Forelimb muscle (tissue), 1 donor: ENCODE measurements at places on chromosomes 5 and 9.

DNA sequence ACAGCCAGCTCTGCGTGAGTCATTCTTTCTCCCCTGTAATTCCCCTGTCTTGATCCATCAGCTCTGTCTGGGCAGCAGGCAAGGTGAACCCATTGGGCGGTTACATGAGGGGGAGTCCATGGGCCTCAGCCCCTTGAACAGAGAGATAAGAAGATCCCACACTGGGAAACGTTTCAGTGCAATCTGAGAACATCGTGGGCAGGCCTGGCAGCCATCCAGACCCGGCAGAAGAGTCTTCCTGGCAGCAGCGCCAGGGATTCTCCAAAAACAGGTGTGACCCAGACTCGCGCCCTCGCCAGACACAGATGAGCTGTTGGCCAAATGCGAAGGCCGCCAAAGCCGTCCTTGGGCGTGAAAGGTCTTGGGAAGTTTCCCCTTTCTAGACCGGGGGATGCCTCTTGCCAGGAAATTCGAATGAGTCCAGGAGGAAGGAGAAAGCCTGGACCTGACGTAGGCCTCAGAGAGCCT lies 6.4 kb upstream of the SLC12A7 start:
- DNase-seq, result no peak

- DNase-seq, result no peak
Observed at GRCh38 chr5:100799166-100799565, 103.9 kb downstream of the ST8SIA4 start.

DNA sequence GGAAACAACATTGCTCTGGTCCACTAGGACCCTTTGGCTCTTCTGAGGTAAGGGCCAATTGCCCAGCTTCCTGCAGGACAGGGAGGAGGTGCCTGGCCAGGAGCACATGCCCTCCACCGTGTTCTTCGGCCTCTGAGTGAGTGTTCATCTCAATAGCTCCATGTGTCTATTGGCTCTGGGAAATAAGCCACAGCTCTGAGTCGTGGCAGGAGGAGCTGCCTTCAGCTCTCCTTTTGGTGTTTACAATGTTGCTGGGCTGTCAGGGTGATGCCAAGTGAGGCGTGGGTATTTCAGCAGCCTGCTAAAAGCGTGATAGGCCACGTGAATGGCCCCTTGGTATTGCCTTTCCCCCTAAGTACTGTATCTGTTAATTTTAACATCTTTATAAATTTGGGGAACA lies 26.6 kb downstream of the GADD45G start:
- no peak for DNase-seq

- DNase-seq, result no peak
Observed at GRCh38 chr5:66351813-66352212, 207.7 kb downstream of the SREK1 start.

DNA sequence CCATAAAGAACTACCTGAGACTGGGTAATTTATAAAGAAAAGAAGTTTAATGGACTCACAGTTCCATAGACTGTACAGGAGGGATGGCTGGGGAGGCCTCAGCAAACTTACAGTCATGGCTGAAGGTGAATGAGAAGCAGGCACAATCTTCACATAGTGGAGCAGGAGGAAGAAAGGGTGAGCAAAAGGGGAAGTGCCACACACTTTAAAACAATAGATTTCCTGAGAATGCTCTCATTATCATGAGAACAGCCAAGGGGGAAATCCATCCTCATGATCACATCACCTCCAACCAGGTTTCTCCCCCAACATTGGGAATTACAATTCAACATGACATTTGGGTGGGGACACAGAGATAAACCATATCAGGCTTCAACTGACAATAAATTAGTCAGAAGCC lies 664.9 kb downstream of the TAF11L14 start:
- no peak for DNase-seq
